ENCODE measurements at places on chromosomes 12 and 14.

GRCh38 chr14:53060046-53060445, 93.1 kb downstream of the DDHD1 start:
- DNase-seq = no peak

DNA sequence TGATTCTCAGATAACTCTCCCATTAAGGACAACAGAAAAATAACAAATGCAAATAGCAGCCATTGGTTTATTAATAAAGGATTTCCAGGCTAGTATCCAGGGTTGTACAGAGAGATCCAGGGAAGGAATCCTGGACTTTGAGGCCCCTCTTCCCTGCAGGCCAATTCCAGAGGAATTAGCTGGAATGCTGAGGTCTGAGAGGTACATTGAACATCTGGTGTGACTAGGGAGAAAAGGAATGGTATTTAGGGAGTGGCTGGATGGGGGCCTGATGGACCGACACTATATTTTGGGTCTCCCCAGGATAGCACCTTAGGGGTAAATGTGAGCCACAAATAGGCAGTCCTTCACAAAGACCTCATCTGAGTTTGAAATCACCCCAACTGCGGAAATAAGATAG, 924.5 kb downstream of the AACS start:
- DNase-seq = no peak

DNA sequence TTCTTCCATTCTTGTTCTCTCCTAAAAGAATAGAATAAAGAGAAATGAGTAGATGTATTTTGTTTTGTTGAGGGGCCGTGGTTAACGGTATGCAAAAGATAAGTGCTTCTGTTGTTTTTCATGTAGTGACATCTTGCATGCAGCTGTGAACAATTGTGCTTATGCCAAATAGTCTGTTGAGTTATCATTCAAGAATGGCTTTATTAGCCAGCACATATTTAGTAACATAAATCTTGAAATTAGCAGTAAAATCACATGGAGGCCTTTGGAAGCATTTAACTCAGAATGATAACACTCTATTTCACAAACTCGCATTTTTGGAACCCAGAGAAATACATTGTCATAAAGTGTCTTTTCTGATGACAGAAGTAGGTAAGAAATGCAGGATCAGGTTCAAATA, 1772.0 kb upstream of the FLRT2 start:
- no peak for DNase-seq

DNA sequence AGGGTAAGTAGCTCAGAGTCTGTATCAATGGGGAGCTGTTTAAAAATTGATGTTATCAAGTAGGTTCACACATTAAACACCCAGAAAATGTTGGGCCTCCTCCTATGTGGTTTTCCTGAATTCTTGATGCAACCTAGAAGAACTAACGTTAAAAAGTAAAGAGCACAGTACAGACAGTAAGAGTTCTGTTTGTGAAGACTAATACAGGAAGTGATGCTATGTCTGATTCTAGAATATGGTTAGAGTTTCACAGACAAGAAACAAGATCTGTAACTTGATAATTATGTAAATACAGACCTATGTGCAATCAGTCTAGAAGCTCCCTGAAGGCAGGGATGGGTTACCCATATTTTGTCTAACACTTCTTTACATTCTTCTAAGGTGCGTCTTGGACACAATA, 214.9 kb upstream of the BTG1 start:
- DNase-seq = no peak

GRCh38 chr12:66449531-66449930, 147.2 kb downstream of the HELB start:
- DNase-seq = no peak

- DNase-seq = no peak
Measured at GRCh38 chr12:53480491-53481442, 18.5 kb downstream of the MAP3K12 start.

- no peak for DNase-seq
Measured at GRCh38 chr12:6792522-6793201, 3.3 kb downstream of the CD4 start.

GRCh38 chr12:94941440-94941862, 62.0 kb downstream of the NDUFA12 start:
- DNase-seq = no peak

GRCh38 chr12:30792648-30793499, 38.1 kb upstream of the CAPRIN2 start:
- DNase-seq = no peak

DNA sequence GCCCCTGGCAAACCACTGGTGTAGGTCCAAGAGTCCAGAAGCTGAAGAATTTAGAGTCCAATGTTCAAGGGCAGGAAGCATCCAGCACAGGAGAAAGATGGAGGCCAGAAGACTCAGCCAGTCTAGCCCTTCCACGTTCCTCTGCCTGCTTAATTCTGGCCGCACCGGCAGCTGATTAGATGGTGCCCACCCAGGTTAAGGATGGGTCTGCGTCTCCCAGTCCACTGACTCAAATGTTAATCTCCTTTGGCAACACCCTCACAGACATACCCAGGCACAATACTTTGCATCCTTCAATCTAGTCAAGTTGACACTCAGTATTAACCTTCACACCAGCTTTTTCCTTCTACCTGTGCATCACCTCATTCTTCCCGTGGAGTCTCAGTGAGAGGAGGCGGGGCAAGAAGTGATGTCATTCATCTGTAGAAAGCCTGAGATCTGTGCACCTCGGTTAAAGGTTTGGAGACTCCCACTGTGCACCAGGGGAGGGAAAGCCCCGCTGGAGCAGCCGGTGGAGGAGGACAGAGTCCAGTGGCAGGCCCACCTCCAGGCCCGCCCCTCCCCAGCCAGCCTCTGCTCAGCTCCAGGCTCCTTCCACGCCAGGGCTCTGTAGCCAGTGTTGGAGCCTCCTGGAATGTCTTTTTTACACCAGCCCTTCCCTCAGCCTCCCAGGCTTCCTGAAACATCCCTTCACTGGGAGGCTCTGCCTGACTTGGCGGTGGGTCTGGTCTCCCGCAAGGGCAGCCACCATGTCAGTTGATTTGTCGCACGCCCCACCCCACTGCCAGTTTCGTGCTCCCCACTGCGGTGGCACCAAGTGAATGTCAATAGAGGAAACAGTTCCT, 80.1 kb upstream of the DYNC1H1 start:
- DNase-seq = no peak

All from NCI-H526 treated with DMSO at 0.1 percent for 48 hours (cell line).